ENCODE measurements at places on chromosomes 11 and 22.

DNA sequence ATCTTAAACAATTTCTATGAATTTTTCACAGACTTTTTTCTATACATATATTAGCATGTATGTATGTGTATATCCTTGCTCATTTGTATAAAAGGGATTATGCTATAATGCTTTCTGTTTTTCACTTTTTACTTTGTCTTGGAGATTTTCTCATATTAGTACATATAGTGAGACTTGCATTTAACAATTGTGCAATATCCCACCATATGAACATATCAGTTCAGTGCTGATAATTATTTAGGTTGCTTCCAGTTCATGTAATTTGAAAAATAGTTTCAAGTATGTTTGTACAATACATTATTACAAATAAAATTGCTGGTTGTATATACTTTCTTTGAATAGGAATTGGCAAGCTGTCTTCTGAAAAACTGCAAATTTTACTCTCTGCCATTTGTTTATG is 37.9 kb downstream of the HEPHL1 start:
- DNase-seq = no peak

DNA sequence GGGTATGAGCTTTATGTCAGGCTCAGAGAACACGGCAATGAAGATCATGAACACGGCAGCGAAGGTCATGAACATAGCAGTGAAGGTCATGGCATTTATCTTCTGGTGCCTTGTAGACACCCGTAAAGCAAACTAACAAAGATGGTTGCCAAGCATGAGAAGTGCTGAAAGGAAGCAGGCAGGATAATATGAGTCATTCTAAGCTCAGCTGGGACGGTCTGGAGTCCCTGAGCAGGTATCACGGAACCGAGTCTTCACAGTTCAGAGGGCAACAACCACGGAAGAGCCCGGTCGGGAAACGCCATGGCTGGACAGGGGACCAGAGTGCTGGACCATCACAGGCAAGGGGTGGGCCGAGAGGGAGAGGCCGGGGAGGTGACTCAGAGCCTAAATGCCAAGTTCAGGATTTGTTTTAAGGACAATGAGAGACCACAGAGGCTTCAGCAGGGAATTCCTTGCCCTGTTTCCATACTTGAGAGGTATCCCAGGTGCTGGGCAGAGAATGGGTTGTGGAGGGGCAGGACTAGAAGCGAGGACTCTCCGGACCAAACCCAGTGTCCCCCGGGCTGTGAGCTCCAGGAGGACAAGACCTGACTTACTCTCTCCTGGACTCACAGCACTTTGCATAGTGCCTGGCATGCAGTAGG is 13.1 kb upstream of the MS4A10 start:
- no peak for DNase-seq

- DNase-seq = no peak
Measured at GRCh38 chr11:31844351-31844750, 33.2 kb upstream of the PAX6 start.

DNA sequence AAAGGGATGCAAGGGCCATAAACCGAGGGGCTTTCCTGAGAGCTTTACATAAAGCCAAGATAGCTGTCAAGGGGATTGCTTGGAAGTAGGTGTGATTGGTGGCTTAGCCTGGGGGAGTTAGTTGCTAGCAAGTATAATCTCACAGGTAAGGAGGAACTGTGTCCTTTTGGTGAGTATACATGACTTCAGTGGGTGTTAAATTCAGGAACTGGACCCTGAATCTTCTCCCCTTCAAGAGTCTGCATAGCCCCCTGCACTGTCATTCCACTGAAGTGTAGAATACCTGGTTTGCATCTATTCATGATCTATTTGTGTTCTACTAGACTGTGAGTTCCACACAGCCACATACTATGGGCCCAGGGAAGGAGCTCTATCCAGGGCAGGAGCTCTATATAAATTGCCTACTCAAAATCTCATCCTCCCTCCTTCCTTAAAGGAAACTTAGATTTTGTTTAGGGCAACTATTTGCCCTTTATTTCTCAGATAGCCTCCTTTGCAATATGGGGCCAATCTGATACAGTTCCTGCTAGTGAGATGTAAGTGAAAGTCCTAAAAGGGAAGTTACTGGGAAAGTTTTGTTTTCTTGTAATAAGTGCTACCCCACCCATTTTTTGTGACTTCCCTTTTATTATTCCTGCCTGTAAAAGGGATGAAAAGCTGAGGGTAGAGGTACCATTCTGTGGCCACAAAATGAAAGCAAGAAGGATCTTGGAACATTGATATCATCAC is 120.5 kb downstream of the PGR start:
- DNase-seq = no peak

GRCh38 chr22:46789992-46790391 is 27.5 kb downstream of the TBC1D22A start:
- no peak for DNase-seq

DNA sequence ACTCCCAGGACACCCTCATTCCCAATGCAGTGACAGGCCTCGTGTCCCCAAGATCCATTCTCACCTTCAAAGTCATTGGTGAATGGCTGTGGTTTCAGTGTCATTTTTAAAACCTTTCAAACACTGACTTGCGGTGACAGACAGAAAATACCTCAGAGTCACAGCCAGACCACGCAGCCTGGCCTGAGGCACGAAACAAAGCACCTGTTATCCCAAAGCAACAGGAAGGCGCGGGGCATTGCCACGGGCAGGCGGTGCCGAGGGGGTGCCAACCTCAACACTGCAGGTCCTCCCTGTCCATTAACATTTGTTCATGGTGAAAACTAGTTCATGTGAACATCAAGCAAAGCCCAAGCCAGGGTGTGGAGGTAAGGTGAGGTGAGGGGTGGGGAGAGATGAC is 38.2 kb downstream of the RPUSD4 start:
- DNase-seq = no peak

- DNase-seq = no peak
Measured at GRCh38 chr11:47093541-47093940, 83.1 kb downstream of the ARFGAP2 start.

- no peak for DNase-seq
Measured at GRCh38 chr11:209275-210121, 2.0 kb downstream of the RIC8A start.

DNA sequence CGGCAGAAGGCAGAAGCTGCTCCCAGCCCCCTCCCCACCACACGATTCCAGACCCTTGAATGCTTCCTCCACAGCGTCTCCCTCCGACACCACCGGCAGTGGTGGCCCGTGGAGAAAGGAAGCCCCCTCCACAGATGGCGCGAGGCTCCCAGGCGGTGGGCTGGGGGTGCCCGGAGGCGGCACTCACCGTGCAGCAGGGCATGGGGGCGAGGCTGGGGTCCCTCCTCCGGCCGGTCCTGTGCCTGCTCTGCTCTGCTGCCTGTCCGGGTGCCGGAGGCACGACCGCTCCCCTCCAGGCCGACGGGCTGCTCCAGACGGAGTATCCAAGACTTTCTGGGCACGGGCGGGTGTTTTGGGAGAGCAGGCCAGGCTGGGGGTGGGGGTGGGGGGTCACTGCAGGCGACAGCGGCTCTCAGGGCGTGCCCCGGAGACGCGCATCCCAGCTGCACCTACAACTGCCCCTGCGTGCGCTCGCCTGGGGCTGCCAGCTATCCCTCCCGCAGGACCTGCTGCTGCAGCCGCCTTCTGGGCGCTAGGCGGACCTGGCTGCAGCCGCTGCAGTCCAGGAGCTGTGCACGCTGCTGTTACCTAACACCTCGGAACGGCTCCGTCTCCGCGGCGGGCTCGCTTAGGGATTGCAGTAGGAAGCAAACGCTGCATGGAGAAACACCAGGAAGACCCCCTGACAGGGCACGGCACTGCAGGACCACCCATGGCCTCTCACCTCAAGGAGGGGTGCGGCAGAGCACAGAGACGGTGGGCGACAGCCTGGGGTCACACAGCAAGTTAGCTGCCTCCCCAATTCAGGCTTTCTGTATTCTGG is 15.2 kb downstream of the MRGPRG start:
- no peak for DNase-seq

- DNase-seq = no peak
Measured at GRCh38 chr11:4610258-4610935, 2.4 kb upstream of the TRIM68 start.

- no peak for DNase-seq
Measured at GRCh38 chr11:128790196-128790595, 76.9 kb downstream of the KCNJ1 start.

DNA sequence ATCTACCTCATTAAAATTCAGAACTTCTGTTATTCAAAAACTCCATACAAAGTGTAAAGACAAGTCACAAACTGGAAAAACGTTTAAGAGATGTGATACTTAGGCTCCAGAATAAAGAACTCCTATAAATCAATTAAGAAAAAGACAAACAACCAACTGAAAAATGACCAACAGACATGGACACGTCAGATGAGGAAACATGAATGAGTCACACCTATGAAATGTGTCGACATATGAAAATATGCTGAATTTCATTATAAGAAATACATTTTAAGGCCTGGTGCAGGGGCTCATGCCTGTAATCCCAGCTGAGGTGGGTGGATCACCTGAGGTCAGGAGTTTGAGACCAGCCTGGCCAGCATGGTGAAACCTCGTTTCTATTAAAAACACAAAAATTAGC is 78.7 kb downstream of the ENTHD1 start:
- DNase-seq = no peak

- DNase-seq = no peak
Measured at GRCh38 chr11:20590381-20590780, 9.0 kb upstream of the SLC6A5 start.

DNA sequence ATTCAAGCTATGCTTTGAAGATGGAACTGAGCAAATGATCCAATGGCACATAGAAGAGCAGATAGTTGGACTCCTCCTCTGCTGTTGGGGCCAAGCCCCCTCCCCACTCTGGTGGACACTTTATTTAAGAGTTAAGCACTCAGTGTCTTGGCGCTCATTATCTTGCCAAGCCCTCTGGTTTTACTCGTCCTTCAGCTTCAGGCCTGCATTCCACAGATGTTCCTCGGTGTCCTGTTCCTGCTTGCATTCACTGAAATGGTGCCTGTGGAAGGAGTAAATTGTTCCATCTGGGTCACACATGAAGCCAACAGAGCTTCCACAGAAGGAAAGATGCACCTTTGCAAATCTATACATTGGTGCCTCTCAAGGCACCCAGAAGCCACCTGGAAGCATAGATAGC is 26.1 kb downstream of the MAML2 start:
- no peak for DNase-seq

GRCh38 chr11:77725433-77725832 is 87.8 kb upstream of the CLNS1A start:
- no peak for DNase-seq

GRCh38 chr11:114168691-114169090 is 109.2 kb downstream of the ZBTB16 start:
- DNase-seq = no peak

- DNase-seq = no peak
Measured at GRCh38 chr22:36465232-36466021, 16.0 kb downstream of the TXN2 start.

- no peak for DNase-seq
Measured at GRCh38 chr11:44824300-44824704, 97.5 kb downstream of the TSPAN18 start.

DNA sequence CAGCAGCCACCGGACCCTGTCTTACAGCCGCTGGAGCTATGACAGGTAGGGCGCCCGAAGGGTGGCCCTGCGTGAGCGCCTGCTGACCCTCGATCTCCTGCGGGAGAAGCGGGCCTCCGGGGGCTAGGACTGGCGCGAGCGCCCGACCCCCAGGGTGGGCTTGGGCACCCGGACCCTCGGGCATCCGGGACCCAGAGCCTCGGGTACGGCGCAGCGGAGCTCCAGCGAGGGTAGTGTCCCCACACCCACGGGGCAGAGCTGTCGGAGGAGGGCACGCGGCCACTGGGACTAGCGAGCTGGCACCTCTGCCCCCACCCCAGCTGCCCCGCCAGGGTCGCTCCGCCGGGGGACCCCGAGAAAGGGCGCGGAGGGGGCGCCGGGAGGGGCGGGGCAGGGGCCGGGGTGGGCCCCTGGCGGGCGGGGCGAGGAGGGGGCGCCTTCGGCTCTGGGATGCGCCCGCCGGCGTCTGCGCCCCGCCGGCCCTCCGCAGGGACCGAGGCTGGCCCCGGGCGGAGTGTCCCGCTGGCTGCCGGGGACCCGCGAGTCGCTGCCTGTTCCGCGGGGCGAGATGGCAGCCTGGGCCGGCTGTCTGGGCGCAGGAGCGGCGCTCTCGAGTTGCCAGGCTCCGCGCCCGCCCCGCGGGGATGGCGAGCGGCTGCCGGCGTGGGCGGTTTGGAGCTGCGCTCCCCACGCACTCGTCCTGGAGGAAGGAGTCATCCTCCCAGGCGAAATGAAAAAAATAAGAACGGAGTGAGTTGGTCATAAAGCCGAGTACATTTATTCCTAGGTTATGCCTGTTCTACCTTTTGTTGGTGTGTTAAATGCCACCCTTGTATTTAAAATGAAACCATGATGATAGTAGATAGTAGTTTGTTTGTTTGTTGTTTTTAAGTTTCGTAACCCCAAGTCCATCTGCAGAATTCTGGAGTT is 32.4 kb downstream of the EIF3F start:
- DNase-seq = no peak

DNA sequence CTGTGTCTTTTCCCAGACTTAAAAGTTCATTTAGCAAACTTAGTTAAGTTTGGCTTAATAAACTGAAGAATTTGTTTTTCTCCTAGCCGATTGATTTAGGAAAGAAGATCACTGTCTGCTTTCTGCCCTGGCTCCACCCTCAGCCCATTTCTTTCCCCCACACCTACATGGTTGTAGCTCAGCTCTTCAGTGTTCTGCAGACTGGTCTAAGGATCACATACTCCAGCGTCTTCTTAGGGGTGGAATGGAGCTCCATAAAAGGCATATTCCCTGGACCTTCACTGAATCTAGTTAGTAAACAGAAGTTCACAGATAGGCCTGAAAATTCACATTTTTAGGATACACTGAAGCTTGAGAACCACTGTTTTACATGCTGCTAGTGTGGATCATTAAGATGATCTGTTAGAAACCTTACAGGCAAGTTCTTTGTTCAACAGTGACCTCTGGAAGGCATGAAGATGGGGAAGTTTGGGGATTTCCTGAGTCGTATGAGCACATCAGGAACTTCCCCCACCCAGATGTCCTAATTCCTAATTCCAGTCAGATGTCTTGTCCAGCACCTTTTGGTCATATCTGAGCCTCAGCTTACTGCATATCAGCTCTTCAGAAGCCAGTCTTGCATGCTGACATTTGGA is 16.8 kb downstream of the PIWIL4 start:
- DNase-seq = no peak

GRCh38 chr11:116099541-116099940 is 595.3 kb upstream of the CADM1 start:
- DNase-seq = no peak

- no peak for DNase-seq
Measured at GRCh38 chr11:121613724-121614123, 161.0 kb upstream of the SORL1-AS1 start.

GRCh38 chr11:127126986-127127385 is 126.4 kb upstream of the KIRREL3 start:
- no peak for DNase-seq
